ENCODE measurements at places on chromosomes 6 and 20.
A peak's percentile ranks its signal among the peaks of the same experiment; 100 is the strongest.

GRCh38 chr6:21189759-21190158 is 403.8 kb upstream of the SOX4 start:
- DNase-seq, result no peak

GRCh38 chr20:49785149-49785851 is 27.3 kb upstream of the SLC9A8 start:
- DNase-seq, result no peak

GRCh38 chr6:138765896-138766655 is 7.5 kb upstream of the CCDC28A start:
- DNase-seq, result no peak

- no peak for DNase-seq
Observed at GRCh38 chr6:156534594-156534993, 242.6 kb upstream of the ARID1B start.

DNA sequence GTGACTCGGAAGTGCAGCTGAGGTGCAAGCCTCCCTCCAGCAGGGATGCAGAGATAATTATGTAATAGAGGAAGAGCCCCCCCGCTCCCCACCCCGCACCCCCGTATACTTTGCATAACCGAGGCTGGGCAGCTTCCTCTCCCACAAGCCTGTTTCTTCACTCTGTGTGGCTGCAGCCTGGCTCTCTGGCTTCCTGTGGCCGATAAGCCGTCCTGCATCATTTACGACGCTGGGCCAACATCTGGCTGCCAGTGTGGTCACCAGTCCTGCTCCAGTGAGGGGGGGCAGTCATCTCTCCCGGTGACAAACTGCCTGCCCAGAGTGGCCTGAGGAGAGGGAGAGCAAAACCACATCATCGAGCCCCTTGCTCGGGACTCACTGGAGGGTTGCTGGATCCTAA is 59.2 kb downstream of the RBM38 start:
- DNase-seq, result no peak

- DNase-seq, result no peak
Observed at GRCh38 chr6:6866656-6867403, 240.9 kb upstream of the RREB1 start.

DNA sequence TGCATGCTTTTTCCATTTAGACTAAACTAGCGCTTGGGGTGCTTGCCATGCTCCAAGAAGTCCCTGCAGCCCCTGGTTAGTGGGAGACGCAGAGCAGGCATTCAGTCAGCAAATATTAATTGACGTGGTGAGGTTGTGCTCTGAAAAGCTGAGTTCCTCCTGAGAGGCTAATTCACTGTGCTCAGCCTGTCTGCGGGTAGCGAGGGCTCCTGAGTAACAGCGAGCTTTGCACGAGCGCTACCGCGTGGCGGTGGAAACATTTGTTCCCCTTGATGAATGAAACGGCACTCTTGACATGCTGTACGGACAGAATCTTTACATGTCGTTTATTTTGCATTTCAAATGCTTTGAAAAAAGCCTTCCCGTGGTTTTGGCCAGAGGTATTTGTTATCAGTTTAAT is 170.6 kb upstream of the AGPAT4 start:
- DNase-seq, result peak; percentile 85

DNA sequence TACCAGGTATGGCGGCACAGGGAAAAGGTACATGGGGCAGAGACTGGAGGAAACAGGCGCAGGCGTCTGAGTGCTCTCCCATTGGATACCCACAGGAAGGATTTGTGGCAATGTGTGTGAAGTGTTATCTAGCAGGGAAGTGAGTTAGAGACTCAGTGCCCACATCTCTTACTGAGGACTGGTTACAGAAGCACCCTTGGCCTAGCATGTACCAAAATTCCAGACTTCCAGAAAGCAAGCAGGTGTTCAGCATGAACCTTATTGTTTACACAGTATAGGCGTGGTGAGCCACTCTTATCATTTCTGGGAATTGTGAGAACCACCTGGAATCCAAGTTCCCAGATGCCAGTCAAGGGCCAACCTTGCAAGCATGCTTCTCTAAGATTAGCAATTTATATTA is 14.2 kb downstream of the MANBAL start:
- DNase-seq, result no peak

DNA sequence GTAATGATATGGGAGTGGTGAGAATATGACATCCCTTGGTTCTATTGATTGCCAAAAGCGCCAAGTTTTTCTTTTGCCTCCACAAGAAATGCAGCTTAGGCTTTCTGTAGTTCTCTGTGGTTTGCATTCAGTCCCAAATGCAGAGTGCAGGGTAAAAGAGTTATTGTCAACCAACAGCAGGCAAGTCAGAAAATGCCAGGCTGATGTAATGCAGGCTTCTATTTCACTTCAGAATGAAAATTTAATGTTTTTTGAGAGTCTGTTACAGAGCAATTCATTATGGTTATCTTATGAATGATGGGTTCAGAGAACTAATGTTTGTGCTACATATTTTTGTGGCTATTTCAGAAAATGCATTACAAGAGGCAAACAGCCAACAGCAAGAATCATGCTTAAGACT is 293.5 kb downstream of the CENPW start:
- DNase-seq, result no peak

- DNase-seq, result no peak
Observed at GRCh38 chr6:106002005-106002404, 84.1 kb upstream of the PRDM1 start.

DNA sequence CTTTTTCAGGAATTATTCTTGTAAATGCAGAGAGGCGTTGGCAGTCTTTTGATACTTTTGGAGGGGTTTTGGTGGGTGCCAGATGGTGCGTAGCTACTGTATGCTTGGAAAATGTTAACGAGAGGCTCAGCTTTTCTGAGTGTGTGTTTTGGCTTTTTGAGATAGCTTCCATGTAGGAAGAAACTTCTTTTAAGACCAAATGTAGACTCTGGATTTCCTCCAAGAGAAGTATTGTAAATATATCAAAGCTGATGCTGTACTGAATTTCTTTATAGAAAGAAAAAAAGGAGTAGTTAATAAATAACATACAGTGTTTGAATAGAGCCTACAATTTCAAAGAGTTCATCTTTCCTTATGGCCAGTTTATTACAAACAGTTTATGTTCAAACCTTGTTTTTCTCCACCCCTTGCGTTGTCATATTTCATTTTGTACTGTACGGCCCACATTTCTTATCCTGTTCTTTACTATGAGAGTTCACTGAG is 16.7 kb downstream of the TIAM2 start:
- DNase-seq, result no peak

DNA sequence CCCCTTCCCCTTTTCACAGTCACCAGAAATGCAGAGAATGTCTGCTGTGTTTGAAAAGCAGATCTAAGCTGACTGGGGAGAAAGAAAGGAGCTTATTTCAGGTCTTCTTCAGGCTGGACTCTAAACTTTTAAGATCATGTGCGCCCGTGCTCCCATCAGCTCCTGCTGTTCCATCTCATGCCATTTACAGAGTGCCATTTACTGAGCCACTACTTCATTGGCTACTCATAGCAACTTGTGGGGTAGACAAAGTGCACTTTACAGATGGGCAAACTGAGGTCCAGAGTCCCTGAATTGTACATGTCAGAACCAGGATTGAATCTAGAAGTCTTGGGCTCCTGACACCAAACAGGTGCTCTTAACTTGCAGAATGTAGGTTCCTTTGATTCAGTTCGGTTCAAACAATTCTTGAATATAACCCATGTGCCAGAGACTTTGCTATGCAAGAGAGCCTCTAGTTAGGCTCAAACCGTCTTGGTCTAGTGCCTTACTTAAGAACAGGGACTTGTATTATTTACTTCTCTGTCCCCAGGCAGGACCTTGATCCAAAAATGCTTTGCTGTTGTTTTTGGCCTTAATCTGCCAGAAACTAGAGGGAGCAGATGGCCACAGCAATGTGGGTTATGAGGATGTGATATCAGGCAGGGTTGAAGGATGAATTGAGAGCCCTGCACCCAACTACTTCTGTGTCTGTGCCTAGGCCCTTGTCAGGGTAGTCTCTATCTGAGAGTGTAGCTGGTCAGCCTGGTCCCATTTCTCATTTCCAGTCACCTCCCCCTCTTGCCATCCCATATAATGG is 56.4 kb downstream of the RALY start:
- no peak for DNase-seq

- no peak for DNase-seq
Observed at GRCh38 chr6:157887892-157888291, 64.8 kb downstream of the SNX9 start.

GRCh38 chr6:52550870-52551269 is 26.0 kb downstream of the TRAM2 start:
- no peak for DNase-seq

GRCh38 chr20:51696304-51697071 is 71.7 kb downstream of the ATP9A start:
- no peak for DNase-seq
